NCI-H1417 treated with DMSO at 0.1 percent for 48 hours (cell line): ENCODE measurements at places on chromosomes 2 and 18.

DNA sequence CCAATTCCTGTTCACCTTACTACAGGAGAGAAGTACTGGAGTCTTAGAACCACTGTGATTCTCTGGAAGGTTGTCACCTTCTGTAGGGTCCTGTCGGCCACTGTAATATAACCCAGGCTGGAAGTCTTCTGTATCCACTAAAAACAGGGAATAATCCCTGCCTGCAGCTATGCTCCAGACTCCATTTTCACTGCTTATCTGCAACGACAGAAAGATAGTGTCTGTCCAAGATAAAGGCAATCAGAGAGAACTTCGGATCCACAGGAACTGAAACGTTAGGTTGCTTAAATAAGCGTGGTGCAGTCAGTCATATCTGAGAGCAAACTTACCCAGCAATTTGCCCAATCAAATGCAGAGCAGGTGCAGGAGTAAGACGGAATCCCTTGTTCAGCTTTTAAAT lies 34.2 kb downstream of the ALS2 start:
- DNase-seq, result no peak

- no peak for DNase-seq
Measured at GRCh38 chr2:191038241-191038725, 24.3 kb upstream of the STAT1 start.

GRCh38 chr2:103161456-103162289 lies 399.8 kb downstream of the TMEM182 start:
- no peak for DNase-seq

GRCh38 chr2:162545254-162545653 lies 201.3 kb downstream of the GCA start:
- no peak for DNase-seq

DNA sequence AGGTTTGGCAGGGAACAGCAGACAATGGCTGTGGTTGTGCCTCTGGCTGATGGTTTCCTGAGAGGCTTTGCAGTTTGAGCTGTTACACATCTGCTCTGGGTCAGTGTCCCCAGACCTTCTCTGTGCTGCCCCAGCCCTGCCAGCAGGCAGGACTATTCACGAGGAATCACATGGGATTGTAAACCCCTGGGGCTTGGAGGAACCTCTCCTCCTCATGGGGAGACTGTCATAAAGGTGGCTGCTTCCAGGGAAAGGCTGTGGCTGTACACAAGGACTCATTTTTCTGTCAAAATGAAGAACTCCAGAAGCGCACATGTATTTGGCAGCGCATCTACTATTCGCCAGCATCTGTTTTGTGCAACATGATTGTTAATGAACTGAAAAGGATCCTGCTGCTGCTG lies 142.6 kb upstream of the CYP1B1 start:
- DNase-seq, result no peak

- DNase-seq, result no peak
Measured at GRCh38 chr2:159187106-159187505, 99.4 kb downstream of the WDSUB1 start.

- DNase-seq, result no peak
Measured at GRCh38 chr18:47735041-47735702, 195.3 kb downstream of the SMAD2 start.

DNA sequence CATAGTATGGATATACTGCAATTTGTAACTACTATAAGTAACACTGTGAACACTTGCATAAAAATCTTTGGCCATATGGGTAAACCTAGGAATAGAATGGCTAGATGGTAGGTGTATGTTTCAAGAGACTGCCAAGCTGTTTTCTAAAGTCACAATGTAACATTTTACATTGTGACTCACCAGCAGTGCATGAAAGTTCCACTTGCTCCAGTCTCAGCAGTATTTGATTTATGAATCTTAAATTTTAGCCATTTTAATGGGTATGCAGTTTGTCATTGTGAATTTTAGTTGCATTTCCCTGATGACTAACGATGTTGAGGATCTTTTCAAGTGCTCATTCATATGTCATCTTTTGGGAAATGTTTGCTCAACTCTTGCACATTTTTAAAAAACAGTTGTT lies 86.1 kb downstream of the FARSB start:
- DNase-seq, result no peak

DNA sequence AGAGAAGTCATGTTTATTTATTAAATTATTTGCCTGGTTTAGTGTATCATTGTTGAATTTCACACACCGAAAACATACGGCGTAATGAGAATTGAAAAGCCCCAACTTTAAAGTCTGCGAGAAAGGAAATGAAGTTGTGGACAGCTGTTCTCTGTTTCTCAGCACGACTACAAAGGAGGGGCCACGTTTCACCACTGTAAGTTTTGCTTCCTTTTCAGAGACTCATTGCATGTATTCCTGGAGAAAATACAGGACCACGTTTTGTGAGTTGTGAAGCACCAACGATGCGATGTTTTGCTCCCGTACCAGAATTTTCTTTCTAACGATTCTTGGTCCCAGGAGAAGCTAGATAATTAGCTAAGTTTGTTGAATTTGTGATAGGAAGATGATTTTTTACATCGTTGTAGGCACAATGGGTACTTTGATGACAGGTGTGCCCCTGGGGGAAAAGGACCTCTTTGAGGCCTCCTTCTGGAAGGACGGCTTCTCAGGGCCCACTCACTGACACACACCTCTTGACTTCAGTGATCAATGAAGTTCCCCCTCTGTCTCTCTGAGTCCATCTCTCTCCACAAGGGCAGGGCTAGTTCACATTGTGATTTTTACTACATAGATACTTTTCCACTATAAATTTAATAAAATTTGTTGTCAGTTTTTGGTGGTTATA lies 23.7 kb upstream of the ACKR3 start:
- no peak for DNase-seq

GRCh38 chr18:78128004-78128403 lies 851.6 kb upstream of the SALL3 start:
- no peak for DNase-seq

- DNase-seq, result no peak
Measured at GRCh38 chr18:33444709-33445108, 4.2 kb upstream of the CCDC178 start.

DNA sequence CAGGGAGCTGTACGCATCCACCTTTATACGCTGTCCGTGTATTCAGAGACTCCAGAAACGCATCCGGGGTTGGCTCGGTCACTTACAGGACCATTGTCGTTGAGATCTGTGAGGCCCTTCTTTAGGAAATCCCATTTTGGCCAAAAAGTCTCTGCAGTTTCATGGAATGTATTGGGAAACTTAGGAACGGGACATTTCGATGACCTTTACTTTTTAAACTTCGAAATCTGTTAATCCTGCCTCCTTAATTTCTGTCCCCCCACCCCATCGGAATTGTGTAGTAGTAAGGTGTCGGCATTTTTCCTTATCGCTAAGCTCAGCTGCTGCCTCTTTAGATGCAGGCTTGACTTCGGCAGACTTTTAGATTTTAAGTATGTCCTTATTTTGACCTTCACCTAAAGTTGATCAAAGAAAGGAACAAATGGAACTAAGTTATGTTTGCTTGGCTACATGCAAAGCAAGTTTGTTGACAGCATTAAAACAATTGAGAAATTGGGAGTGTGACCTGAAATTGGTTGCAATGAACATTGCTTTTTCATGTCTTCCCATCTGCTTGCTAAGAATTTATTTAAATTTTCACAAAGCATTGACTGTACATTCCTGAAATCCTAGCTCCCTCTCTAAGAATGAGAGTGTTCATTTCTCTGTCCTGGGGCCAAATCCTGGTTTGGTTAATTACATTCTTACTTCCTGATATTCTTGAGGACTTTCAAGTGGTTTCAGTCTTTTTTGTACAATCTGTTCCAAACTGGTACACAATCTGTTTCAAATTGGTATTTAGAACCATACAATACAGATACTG lies 884 bp upstream of the RAPH1 start:
- DNase-seq, result no peak

DNA sequence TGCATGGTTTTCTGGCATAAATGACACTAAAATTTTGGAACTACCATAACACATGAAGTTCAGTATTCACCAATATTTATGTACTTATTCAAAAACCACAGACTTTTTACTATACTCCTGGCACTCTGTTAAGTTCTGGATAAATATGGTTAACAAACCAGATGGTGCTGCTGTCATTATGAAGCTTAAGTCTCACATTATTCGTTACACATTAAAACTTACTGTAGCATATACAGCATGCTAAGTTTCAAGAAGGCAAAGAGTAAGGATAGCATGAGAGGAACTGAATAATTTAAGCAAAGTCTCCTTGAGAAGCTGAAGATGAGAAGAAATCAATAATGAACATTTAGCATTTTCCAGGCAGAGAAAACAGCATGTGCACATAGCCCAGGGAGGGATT lies 929.5 kb downstream of the NRXN1 start:
- DNase-seq, result no peak

DNA sequence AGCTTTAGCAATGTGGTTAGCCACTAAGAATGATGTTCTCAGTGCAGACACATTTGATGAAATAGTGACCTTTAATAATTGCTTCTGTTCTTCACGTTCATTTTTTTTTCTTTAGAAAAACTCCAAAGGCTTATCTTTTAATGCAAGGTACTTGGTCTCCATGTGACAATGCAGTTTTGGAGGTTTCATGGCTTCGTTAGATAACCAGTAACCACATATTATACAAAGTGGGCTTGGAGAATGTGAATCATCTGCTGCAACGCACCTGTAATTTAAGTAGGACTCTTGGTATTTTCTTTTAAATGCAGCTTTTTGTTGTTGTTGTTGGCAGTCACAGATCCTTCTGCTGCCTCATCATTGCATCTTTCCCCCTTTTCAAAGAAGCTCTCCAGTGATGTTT lies 1606.3 kb downstream of the SUCLG1 start:
- DNase-seq, result no peak

DNA sequence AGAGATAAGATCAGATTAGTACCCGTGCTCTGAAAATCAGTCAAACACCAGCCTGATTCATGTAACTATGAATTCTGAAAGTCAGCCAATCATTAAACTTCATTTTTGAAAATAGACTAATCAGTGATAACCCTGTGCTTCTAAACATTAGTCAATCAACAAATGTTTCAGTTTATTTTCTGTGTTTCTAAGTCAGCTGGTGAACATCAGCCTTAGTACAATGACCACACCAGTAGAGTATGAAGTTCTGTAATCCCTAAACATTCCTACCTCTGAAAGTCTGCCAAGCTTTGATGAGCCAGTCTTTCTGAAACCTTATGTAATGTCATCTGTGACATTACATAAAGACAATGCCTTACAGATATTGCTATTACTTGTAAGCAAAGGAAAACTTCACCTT lies 807.4 kb upstream of the CRIM1 start:
- no peak for DNase-seq

DNA sequence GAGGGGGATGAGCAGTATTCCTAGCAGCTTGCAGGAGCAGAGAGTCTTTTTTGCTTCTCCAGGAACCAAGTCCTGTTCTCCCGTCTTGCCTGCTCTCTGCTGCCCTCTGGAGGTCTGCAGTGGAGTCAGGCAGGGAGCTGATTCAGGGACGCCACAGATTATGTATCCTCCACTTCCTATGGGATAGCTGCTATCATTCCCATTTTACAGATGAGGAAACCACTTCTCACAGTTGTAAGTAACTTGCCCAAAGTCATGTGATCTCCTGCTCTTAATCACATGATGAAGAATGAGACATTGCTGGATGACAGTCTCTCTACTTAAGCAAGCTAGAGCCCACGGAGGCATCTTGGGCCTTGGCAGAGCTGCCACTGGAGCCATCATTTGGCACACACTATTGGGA lies 8.3 kb downstream of the SLC4A5 start:
- DNase-seq, result peak; percentile 26

GRCh38 chr2:151670346-151670745 lies 63.9 kb downstream of the NEB start:
- no peak for DNase-seq

DNA sequence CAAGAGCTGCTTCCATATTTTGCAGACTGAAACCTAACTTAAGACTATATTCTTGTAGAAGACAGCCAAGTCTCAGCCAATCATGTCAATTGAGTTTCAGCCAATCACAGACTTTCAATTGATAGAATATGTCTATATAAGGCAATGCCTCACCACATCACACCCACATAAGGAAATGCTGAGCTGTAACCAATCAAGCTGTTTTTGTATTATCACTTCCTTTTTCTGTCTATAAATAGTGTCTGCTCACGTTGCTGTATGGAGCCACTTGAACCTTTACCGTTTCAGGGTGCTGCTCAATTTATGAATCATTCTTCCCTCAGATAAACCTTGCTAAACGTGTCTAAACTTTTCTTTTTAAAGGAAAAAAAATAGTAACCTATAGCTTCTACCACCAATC lies 1554.4 kb upstream of the LRRTM1 start:
- DNase-seq, result no peak

DNA sequence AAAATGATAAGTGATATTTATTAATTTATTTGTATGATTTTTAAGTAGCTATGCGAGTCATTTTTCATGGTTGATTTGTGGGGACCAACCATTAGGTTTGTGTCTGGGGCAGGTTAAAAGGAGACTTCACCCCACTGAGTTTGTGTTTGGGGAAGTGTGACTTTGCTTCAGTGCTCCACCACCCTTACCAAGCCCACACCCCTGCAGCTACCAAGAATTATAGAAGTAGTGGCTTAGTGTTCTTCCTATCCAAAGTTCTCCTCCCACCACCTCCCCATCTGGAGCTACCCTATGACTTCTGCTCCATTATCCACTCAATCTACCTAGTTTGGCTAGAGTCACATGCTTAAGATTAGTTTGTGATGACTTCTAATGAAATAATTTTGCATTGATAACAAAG lies 182.1 kb upstream of the ZEB2 start:
- no peak for DNase-seq
